ENCODE measurements at places on chromosomes 7 and 10.

- no peak for DNase-seq
These were observed 130.9 kb downstream of the AGMO start for GRCh38 chr7:15430911-15431310.

- no peak for DNase-seq
These were observed 155.2 kb upstream of the BMPER start for GRCh38 chr7:33750177-33750576.

GRCh38 chr7:50142425-50143017 lies 49.5 kb upstream of the ZPBP start:
- no peak for DNase-seq

- no peak for DNase-seq
These were observed 26.2 kb downstream of the SUV39H2 start for GRCh38 chr10:14904864-14905263.

- no peak for DNase-seq
These were observed 68.9 kb upstream of the ADO start for GRCh38 chr10:62735464-62736167.

DNA sequence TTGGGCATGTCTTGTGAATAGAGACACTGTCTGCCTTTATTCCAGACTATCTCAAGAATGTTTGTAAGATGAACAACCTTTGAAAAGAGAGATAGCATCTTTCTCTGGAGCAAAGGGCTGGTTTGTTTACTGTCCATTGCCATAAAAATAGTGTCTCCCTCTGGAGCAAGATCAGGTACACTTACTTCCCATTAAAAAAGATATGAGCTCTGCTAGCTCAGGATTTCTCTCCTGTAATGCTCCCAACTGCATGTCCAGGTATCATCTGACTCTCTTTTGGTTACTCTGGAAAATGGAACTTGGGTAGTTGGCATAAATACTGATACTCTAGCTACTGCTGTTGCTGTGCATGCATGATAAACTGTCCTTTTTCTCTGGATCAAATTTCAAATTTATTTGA lies 381.1 kb downstream of the TFEC start:
- DNase-seq: no peak

- DNase-seq: peak; percentile 73
These were observed at the start of gene URGCP for GRCh38 chr7:43906331-43907010. Gene URGCP, minus strand, starts transcription at chr7:43906596. Its CDS starts 21 bp downstream, at chr7:43906575.

DNA sequence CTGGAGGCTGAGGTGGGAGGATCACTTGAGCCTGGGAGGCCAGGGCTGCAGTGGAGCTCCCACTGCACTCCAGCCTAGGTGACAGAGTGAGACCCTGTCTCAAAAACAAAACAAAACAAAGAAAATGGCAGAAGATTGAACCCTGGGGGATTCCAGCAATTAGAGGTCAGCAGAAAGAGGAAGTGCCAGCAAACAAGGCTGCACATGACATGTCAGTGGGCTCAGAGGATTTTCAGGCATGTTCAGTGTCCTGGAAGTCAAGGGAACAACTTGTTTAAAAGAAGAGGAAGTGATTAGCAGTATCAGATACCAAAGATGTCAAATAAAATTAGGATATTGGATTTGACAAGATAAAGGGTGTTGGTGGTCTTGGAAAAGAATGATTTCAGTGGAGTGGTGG lies 32.3 kb downstream of the RAB18 start:
- no peak for DNase-seq

GRCh38 chr7:50214771-50215170 lies 89.7 kb upstream of the IKZF1 start:
- no peak for DNase-seq

DNA sequence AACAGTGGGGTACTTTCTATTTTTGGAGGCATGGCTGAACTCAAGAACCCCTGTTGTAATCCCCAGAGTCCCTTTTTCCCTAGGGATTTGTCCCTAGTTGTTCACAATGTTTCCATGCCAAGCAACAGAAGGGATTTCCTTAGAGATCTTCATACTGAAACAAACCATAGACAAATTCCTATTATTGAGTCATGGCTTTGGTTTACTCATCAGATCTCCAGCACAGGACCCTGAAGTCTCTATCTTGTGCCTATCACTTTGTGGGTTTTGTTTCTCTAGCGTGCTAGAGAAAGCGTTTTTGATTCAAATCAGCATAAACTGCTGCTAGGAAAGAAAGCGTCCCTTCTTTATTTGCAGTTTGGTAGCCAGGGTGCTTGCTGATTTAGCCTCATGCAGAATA lies 165.0 kb downstream of the BAMBI start:
- DNase-seq: no peak

DNA sequence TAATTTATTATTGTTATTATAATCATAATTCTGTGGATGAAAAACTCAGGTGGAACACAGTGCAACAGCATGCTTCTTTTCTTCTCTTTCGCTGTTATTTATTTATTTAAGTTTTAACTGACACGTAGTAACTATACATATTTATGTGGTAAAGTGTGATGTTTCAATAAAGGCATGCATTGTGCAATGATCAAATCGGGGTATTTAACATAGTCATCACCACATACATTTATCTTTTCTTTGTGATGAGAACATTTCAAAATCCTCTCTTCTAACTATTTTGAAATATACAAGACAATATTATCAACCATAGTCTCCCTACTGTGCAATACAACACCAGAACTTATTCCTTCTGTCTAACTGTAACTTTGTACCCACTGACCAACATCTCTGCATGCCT lies 152.5 kb upstream of the LYZL1 start:
- no peak for DNase-seq

DNA sequence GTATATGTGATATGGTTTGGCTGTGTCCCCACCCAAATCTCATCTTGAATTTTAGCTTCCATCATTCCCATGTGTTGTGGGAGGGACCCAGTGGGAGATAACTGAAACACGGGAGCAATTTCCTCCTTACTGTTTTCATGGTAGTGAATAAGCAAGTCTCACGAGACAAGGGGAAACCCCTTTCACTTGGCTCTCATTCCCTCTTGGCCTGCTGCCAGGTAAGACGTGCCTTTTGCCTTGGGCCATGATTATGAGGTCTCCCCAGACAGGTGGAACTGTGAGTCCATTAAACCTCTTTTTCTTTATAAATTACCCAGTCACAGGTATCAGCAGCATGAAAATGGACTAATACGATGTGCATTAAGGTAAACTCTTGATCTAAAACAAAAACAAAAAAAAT lies 357.1 kb upstream of the AOAH start:
- DNase-seq: no peak

DNA sequence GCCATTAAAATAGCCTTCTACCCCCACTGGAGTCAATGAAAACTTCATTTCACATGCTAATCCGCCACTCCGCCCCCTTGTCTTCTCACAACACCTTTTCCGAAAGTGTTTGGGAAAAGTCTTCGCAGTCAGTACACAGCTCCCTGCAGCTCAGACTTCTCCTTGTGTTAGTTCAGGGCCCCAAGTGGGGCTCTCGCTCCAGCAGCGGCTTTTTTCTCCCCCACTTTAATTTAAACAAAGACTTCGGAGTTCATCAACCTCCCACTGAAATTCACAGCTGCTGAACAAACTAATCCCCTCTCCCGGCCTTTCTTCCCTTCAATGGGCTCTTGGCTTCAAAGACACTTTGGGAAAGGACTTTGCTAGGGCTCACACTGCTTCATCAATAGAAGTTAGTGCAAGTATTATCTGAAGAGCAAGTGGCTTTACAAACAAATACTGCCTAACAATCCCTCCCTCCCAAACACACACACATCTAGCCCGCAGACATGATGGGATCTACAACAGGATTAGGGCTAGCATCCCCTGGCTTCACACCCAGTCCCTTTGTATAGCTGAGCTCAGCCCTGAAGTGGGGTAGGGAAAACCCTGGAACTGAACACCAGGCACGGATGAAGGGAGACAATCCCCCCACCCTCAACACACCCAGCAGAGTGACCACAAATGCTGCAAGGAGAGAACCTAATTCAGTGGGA lies 23.1 kb downstream of the WNT8B start:
- no peak for DNase-seq

DNA sequence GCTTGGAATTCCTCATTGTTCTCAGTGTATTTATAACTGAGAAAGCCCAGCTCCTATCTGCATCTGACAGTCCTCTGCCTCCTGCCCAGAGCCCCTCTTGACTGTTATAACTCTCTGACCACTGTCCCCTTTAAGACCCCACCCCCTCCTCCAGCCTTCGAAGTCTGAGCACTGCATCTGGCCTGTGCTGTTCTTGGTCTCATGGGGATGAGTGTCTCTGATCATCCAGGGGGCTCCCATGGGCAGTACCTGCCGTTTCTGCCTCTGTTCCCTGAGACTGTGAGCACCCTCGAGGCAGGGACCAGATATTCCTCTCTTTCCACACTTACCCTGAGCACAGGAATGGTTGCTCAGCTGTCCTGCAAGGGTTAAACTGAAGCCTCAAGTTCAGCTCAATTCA lies 7.7 kb downstream of the GHRHR start:
- DNase-seq: no peak

DNA sequence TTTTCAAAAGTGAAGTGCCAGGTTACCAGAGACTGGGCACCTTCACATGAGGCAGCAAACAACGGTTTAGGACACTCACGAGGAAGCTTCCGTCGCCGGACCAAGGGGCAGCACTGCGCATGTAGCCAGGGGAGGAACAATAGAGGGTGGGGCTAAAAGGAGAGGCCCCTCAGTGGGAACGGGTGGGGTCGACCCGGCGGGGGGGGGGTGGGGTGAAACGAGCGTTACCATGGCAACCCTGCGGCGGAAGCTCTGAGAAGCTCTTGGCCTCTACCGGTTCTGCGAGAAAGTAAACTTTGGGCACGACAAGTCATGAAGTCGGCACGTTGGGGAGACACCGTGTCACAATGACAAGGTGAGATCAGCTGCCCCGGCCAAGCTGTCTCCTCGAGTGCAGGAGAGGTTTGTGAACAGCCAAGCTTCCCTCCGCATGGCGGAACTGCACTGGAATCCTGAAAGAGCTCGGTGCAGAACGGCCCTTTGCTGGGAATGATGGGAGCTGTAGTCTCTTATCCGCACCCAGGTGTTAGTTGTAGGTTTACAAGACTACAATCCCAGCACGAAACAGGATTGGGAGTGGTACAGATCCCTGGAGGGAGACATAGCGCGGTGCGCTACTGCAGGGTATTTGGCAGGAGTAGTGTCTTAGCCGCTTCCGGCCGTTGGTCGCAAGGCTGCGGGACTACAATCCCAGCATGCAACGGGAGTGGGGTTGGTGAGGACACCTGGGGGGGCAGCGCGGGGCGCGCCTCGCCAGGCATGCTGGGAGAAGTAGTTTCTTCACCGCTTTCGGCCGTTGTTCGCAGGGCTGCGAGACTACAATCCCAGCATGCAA lies 72.8 kb upstream of the ZNF722 start:
- no peak for DNase-seq

DNA sequence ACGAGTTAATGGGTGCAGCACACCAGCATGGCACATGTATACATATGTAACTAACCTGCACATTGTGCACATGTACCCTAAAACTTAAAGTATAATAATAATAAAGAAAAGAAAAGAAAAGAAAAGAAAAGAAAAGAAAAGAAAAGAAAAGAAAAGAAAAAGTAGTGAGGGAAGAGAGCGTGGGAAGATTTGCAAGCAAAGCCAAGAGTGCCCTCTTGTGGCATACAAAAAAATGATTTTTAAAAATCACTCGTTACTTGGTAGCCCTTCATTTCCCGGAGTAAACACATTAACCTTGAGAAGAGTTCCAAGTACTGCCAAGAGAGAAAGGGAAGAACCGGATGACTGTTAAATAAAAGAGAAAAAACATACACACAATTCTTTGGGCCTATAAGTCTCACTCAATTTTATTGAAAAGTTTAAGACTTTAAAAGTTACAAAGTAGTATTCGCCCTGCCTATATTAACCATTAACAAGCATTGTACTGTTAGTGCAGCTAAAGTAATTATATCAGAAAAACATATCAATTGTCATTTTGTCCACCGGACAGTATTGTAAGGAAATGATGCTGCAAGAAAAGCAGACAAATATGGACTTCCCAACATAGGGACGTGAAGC lies 6.2 kb upstream of the CH25H start:
- DNase-seq: peak; percentile 35

DNA sequence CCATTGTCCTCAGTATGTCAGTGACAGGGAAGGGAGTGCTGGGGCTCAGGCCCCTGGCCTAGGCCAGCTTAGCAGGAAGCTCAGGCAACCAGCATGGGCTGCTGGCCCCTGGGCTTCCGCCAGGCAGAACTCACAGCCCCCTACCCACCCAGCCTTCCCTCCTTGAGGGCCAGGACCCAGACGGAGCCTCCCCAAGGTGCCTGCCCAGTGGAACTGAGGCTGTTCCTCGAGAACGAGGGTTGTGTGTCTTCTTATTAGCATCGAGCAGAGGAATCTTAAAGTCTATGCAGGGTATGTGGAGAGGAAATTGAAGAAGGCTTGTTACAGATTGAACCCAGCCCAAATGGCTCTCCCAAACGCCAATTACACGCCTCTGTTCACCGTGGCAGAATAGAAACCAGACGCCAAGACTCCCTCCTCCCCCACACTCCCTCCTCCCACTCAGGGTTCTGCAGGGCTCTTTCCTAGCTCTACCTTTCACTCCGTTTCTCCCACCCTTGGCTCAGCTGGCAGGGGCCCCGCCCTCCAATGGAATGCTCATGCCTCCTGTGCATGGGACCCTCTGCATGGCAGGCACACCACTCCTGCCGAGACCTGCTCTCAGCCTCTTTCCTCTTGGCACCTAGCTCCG lies 134.4 kb downstream of the ZMIZ1 start:
- DNase-seq: no peak

DNA sequence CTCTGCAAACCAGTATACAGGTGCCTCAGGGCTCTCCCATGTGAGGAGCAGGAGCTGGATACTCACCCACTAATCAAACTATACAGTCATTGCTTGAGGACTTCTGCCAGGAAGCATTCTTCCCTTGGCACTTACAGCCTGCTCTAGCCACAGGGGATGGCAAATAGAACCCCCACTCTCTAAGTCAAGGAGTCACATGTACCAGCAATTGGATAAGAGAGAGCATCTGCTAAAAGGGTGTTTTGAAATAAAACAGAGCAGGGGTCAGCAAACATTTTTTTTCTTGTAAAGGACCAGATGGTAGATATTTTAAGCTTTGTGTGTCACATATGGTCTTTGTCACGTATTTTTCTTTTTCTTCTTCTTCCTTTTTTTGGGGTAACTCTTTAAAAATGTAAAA lies 865.2 kb upstream of the GHITM start:
- no peak for DNase-seq

- DNase-seq: no peak
These were observed 1.7 kb downstream of the CCSER2 start for GRCh38 chr10:84329986-84330651.

GRCh38 chr7:43570688-43571365 lies 12.1 kb upstream of the STK17A start:
- no peak for DNase-seq

DNA sequence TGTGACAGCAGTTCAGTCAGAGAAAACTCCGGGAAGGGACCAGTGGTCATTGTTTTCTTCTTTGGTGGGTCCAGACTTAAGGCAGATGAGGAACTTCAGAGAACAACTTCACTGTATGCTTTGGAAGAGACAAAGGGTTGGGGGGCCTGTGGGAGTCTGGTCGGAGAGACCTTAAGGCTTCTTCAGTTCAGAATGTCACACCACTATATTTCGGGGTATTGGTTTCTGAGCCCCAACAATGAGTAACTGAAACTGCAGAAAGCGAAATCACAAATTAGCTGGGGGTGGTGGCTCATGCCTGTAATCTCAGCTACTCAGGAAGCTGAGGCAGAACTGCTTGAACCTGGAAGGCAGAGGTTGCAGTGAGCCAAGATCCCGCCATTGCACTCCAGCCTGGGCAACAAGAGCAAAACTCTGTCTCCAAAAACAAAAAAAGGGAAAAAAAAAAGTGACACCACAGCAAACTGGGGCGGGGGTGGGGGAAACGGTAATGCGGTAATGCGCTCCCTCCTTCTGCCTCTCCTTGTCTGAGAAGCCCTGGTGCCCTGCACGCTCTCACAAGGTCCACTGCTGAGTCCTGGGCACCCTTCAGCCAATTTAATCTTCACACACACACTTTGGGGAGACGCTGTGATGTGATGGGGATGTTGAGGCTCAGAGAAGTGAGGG lies 2.2 kb upstream of the ADIRF start:
- DNase-seq: no peak

Measured in HEK293T (cell line).